Spinal cord (tissue), 10 donors: ENCODE measurements at places on chromosomes 12 and 14. TPM values are rescaled to one million over a fixed set of nuclear protein-coding genes. Genes with fewer than 3 reads are reported as not detected.

KLRC1 gene
- 0.99 TPM for total RNA-seq

- DNase-seq, result no peak
These were observed 2.6 kb upstream of the TRMT61A start for GRCh38 chr14:103526247-103526913.

- no peak for DNase-seq
These were observed 822.8 kb downstream of the GALC start for GRCh38 chr14:87170179-87170578.

DNA sequence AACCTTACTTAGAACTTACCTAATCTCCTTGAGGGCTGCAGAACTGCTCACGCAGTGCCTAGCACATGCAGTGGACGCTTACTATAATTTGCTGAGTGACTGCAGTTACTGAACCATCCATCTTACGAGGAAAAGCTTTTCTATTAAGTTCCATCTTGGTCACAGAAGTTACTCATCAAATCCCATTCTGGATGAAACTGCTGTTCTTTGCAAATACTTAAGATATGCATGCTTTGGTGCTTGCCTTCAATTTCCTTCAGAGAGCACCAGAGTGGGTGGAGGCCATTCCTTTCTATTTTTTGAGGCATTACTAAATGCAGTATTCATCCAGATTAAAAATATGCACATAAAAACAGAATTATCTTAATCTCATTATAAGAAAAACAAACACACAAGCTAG lies 17.7 kb upstream of the PELI2 start:
- no peak for DNase-seq

GRCh38 chr12:104282109-104282508 lies 21.4 kb upstream of the EID3 start:
- no peak for DNase-seq

GRCh38 chr14:61545726-61546455 lies 149.4 kb upstream of the HIF1A start:
- DNase-seq, result no peak

DNA sequence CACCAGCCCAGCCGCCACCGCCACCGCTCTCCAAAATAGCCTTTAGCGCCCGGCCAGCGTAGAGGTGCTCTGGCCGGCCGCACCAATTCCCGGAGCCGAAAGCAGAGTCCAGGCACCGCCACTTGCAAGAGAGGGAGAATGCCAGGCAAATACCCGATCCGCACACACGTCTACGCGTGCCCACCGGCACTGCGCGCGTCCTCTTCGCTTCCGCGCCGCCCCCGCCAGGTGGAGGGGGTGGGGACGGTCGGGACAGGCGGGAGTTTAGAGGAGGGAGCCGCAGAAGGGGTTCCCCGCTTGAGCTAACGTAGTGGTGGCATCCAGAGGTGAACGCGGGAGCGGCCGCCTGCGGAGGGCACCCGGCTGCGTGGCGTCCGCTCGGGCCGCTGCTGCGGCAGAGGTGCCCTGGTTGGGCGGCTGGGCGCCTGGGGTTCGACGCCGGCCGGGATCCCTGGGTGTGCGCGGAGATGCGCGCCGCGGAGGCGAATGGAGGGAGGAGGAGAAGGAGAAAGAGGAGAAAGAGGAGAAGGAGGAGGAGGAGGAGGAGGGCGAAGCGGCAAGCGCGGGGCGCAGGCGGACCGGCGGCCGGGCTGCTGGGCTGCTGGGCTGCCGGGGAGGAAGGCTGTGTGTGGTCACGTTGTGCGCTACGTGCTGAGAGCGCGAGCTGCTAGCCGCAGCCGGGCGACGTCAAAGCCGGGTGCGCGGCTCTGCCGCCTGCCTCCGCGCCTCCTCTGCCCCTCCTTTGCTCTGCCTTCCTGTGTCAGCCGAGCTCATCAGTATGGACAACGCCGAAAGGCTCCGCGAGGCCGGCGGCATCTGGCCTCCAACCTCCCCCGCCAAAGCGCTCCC lies at the start of gene MDGA2:
MDGA2 (minus strand) TSS at position 140 of the 849 bp plus-strand sequence.
- peak; percentile 91 for DNase-seq

- no peak for DNase-seq
These were observed 738.7 kb upstream of the LMO3 start for GRCh38 chr12:17344649-17345048.

DNA sequence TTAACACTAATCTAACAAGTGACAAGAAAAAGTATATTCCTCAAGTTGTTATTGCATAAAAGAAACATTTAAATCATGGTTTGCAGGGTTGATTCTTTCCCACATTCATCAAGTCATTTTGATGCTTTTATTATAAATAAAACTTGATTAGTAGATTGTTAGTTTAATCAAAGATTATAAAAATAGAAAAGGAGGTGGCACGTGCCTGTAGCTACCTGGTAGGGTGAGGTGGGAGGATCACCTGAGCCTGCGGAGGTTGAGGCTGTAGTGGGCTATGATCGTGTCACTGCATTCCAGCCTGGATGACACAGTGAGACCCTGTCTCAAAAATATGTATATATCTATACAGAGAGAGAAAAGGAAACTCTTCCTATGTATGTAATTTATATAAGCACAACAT lies 433.2 kb upstream of the RGS6 start:
- no peak for DNase-seq

- no peak for DNase-seq
These were observed 14.6 kb upstream of the ATP2A2 start for GRCh38 chr12:110266381-110266960.

DNA sequence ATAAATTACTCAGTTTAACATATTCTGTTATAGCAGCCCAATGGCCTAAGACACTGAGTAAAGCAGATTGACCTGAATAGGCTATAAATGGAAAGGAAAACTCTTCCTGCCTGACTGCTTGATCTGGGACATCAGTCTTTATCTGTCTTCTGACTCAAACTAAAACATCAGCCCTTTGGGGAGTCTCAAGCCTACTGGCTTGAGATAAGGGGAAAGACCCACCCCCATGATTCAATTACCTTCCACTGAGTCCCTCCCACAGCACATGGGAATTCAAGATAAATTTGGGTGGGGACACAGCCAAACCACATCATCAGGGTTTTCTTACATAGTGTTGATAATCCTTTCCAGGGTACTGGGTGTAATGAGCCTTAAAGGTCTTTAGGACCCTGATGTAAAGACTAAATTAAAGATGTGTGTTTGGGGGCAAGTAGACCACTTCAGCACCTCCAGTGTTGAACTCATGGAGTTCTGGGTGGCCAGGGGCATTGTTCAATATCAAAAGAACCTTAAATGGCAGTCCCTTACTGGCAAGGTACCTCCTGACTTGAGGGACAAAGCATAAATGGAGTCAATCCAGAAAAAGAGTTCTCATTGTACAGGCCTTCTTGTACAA lies 67.8 kb downstream of the TSHR start:
- no peak for DNase-seq

DNA sequence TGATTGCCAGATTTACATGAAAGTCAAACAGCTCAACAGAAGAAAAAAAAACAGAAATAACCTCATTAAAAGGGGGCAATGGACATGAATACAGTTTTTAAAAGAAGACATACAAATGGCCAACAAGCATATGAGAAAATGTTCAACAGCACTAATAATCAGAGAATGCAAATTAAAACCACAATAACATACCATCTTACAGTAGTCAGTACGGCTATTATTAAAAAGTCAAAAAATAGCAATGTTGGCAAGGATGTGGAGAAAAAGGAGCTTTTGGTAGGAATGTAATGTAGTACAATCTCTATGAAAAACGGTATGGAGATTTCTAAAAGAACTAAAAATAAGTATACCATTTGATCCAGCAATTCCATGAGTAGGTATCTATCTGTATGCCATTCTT lies 272.1 kb downstream of the CEP128 start:
- no peak for DNase-seq

CELA1 gene
- not detected for total RNA-seq

CIROP gene
- 0.10 TPM for total RNA-seq

RIPK3 gene
- 3.1 TPM for total RNA-seq

GLIPR1L1 gene
- not detected for total RNA-seq

BIN2 gene
- total RNA-seq, result 7.2 TPM

DNA sequence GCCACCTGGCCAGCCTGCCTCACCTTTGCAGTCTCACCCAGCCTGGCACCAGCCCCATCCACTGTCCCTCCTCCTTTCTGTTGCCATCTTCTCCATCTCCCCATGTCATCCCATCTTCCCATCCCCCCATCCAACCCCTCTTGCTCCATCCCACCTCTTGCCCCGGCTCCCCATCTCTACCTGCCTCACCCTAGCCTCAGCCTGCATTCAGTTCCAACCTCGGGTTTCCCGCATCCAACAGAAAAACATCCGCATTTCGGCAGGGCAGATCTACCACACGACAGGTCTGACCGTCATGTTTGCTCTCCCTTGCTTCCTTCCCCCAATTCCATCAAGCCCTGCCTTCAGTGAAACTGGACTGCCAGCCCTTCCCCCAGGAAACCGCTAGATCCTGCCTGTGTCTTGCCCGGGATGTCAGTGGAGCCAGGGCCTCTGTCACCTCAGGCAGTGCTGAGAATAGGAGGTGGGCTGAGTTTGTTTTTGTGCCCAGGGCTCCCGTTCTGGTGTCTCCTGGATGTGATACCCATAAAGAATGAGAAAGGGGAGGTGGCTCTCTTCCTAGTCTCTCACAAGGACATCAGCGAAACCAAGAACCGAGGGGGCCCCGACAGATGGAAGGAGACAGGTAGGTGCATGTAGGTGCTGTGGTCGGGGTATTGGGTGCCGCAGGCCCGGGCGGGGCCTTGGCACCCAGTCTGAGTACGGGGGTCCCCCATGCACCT lies 2.5 kb downstream of the KCNH3 start:
- DNase-seq, result no peak

NFKBIA gene
- 90.7 TPM for total RNA-seq

DNA sequence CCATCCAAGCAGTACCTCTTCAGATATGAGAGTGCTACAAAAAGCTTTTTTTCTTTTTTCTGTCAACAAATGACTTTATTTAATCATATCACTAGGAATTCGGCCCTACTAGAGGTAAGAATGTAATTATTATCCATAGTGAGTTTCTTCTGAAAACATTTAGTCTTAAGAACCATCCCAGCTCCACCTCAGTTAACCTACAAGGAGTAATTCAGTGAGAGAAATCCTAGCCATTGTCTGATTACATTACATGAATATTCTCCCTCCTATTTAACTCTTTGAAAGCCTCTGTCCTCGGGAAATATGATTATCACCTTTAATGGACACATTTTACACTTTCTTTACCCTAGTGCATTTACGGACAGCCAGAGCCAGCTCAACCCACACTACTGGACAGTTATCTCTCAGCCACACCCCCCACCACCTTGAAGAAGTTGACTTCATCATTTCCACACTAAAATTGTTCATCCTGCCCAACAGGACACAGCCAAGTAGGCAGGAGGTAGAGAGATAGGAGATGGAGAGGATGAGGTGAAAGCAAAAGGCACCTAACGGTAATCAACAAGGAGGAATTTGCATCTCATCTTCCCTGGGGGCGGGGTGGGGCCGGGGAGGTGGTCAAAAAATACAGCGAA lies 1.3 kb downstream of the PPFIA2 start:
- DNase-seq, result peak; percentile 38

- no peak for DNase-seq
These were observed 37.5 kb downstream of the CDC42BPB start for GRCh38 chr14:103019826-103020225.

GRCh38 chr12:84946753-84947152 lies 34.2 kb upstream of the SLC6A15 start:
- no peak for DNase-seq

DNA sequence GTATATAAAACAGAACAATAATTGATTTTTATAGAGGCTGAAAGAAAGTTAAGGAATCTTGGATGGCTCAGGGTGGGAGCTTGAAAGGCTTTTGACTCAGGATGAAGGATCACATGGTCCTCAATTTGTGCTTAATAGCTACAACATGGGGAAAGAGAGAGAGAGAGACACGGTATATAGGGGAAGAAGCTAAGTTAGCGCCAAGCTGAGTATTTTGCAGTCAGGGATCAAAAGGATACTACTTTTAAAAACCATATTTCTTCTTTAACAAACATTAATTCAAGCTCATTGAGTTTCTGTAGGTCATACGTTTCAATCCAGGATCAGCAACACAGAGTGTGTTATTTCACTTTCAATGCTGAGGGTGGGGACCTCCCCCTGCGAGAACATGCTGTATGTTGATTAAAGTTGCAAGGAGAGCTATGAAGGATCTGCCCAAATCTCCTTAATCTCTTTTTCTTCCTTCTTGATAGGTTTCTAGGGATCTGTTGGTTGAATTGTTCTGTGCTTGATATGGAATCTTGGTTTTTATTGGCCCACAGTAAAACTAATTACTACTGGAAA lies 133.1 kb upstream of the NUDT4 start:
- DNase-seq, result no peak

DNA sequence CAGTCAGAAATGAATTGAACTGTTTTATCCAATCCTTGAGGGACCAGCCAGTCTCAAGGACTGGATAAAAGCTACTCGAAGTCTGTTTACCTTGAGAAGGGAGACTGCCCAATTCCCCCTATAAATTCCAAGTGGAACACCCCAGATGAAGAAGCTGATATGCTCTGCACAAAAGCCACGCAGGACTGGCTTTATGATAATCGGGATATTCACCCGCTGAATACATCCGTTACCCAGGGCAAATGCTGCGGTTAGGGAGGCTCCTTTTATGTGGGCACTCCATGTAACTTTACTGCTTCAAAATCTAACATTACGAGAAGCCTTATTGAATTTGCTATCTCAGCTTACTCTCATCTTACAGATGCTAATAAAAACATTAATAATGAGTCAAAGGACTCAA lies 119.1 kb downstream of the DENND5B start:
- no peak for DNase-seq
